HFFc6 (cell line): ENCODE measurements at places on chromosomes 12 and 14. TPM values are rescaled to one million over a fixed set of nuclear protein-coding genes. Genes with fewer than 3 reads are reported as not detected.

SLC2A3 gene
- total RNA-seq: 35.2 to 48.0 TPM (median 45.1 TPM) in 3 replicates

PTPRQ gene
- 2.3 to 3.5 TPM (median 3.1 TPM) in 3 replicates for total RNA-seq

KRT85 gene
- total RNA-seq: not detected in 2 replicates

RNF31 gene
- 47.0 to 52.3 TPM (median 48.3 TPM) in 3 replicates for total RNA-seq

SOCS2 gene
- total RNA-seq: 33.3 to 64.4 TPM (median 56.2 TPM) in 3 replicates

FGF23 gene
- not detected in 3 replicates for total RNA-seq

DNA sequence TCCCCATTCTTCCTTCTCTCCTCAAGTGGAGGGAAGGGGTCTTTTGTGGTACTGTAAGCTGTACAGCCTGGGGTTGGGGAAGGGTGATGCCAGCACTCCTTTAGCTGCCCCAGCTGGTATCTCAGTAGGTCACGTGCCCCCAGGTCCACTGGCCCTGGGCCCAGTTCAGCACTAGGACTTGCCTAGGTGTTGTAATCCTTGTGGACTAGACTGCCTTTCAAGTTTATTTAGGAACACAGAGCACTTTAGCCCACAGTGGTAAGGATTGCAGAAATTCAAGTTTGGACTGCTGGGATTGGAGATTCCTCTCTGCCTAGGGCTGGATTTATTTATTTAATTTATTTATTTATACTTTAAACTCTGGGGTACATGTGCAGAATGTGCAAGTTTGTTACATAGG is 569.6 kb downstream of the AACS start:
- no peak overlapping the region for H3K27ac ChIP-seq
- H3K27me3 ChIP-seq: no peaks in the 10 kb centered on the region
- H3K4me1 ChIP-seq: no peaks in the 10 kb centered on the region
- no peaks in the 10 kb centered on the region for H3K36me3 ChIP-seq
- H3K4me3 ChIP-seq: no peak overlapping the region

GRCh38 chr12:89682284-89682683 is 26.4 kb downstream of the ATP2B1 start:
- H3K27me3 ChIP-seq: no peaks in the 10 kb centered on the region
- no peak overlapping the region for H3K27ac ChIP-seq
- H3K4me1 ChIP-seq: peaks cover 40% of the 10 kb centered on the region

DNA sequence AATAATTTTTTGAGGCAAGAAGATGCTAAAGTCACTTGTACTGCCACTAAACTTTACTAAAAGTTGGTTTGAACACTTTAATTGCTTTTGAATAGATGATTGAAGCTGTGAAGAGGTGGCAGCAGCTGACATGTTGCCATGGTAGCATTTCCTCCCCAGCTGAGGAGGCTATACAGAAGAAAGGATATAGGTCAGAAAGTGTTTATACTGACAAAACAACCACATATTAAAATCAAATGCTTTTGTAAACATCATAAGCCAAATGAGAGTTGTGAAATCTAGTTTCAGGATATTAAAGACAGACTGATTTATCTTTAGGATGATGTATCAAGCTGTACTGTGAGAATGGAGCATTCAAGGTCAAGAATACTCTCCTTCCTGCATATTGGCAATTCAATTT is 41.7 kb downstream of the TSPAN19 start:
- no peaks in the 10 kb centered on the region for H3K4me1 ChIP-seq
- no peak for DNase-seq
- peaks cover 3% of the 10 kb centered on the region; the same call in 1 of the 2 replicates for H3K27me3 ChIP-seq
- H3K4me3 ChIP-seq: no peak overlapping the region
- H3K27ac ChIP-seq: no peak overlapping the region

DNA sequence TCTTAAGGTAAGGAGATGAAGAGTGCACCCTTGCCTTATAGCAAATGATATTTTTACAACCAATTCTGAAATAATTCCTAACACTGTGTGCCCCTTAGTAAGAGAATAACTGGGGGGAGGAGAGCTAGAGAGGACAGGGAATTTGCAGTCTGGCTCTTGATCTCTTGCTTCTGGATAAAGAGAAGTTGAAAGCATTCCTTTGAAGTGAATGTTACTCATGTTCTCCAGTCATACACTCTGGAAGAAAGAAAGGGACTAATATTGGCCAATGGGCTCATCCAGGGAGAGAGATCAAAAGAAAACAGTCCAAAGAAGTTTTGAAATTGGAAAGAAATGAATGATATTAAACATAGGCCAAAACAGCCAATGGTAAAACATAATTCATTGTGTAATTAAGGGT is 25.3 kb downstream of the C12orf75 start:
- H3K4me3 ChIP-seq: peak overlapping the region; percentile 59
- peak overlapping the region; percentile 66 for H3K27ac ChIP-seq
- H3K27me3 ChIP-seq: no peaks in the 10 kb centered on the region; the same call in none of the 2 replicates
- H3K36me3 ChIP-seq: peaks cover 63% of the 10 kb centered on the region
- H3K4me1 ChIP-seq: peaks cover 91% of the 10 kb centered on the region

- H3K36me3 ChIP-seq: no peaks in the 10 kb centered on the region
- peaks cover 5% of the 10 kb centered on the region; the same call in 1 of the 2 replicates for H3K27me3 ChIP-seq
- DNase-seq: no peak
- no peak overlapping the region for H3K27ac ChIP-seq
These were observed 22.7 kb upstream of the IFNG-AS1 start for GRCh38 chr12:67966560-67966959.

- peaks cover 28% of the 10 kb centered on the region for H3K36me3 ChIP-seq
- H3K4me3 ChIP-seq: no peak overlapping the region
- no peaks in the 10 kb centered on the region; the same call in 1 of the 2 replicates for H3K27me3 ChIP-seq
- peaks cover 3% of the 10 kb centered on the region; the same call in 1 of the 2 replicates for H3K4me1 ChIP-seq
These were observed 17.5 kb upstream of the ATF1 start for GRCh38 chr12:50746431-50746830.

DNA sequence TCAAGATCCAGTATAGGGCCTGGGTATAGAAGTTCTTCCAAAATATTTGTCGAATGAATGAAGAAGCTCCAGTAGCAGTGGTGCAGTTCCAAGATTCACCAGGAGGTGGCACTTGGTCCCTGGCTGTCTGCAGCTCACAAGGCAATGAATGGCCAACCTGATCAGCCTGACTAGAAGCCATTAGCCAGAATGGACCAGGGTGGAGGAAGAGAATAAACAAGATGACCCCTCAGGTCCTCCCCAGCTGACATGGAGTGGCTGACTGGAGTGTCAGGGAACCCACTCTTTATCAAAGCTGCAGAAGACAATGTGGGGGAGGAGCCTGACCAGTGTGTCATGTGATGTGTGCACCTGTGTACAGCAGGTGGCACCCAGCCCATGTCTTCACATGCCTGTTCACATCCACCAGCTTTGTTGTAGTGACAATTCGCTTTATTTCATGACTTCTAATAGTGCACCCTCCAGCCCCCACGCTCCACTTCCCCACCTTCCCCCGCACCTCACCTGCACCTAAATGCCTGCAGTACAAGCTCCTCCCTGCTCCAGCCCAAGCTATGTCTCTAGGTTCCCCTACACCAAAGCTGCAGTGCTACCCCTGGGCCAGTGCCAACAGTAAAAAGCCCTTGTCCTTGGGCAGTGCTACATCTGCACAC is 3.0 kb downstream of the LTBP2 start:
- no peak overlapping the region for H3K27ac ChIP-seq
- H3K27me3 ChIP-seq: no peaks in the 10 kb centered on the region
- H3K36me3 ChIP-seq: peaks cover 5% of the 10 kb centered on the region; the same call in 1 of the 2 replicates
- H3K4me1 ChIP-seq: peaks cover 70% of the 10 kb centered on the region

DNA sequence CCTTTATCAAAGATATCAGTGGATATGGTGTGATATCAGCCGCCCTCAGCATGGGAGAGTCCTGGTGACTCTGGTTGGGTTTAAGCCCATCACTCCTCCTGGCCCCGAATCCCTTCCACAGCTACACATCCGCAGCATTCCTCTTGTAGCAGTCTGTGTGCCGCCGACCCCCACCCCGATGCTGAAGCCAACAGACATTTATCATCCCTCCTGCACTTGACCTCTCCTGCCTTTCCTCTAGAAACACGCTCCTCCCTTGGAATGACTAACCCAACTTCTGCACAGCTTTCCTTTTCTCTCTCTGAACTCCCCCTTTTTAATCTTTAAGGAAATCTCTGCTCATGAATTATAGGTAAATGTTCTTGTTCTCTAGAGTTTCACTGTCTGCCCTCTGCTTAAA is 250.9 kb upstream of the FOXN3 start:
- H3K36me3 ChIP-seq: peaks cover 9% of the 10 kb centered on the region; the same call in 1 of the 2 replicates
- H3K4me3 ChIP-seq: peak overlapping the region; percentile 4; the same call in 1 of the 2 replicates
- H3K27me3 ChIP-seq: no peaks in the 10 kb centered on the region; the same call in 1 of the 2 replicates
- H3K4me1 ChIP-seq: peaks cover 25% of the 10 kb centered on the region
- DNase-seq: peak; percentile 2
- no peak overlapping the region for H3K27ac ChIP-seq

DNA sequence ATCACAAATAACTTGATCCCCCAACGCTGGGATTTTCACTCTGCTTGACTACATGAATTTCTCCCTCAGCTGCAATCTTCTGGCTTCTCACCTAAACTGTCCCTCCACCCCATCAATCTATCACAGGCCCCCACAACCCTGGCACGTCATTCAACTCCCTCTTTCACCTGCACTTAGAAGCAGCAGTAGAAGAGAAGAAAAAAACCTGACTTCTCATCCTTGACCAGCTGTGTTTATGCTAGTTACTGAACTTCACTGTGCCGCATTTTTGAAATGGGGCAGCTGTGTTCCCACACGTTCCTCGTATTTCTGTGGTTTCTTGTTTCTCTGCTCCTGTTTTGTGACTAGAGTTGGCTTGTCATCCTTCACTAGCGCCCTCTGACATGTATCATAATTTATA is 35.0 kb downstream of the ITPR2 start:
- no peaks in the 10 kb centered on the region for H3K36me3 ChIP-seq
- peaks cover 16% of the 10 kb centered on the region for H3K4me1 ChIP-seq
- no peak overlapping the region for H3K4me3 ChIP-seq
- no peak overlapping the region for H3K27ac ChIP-seq
- H3K27me3 ChIP-seq: no peaks in the 10 kb centered on the region
- DNase-seq: peak; percentile 4

DNA sequence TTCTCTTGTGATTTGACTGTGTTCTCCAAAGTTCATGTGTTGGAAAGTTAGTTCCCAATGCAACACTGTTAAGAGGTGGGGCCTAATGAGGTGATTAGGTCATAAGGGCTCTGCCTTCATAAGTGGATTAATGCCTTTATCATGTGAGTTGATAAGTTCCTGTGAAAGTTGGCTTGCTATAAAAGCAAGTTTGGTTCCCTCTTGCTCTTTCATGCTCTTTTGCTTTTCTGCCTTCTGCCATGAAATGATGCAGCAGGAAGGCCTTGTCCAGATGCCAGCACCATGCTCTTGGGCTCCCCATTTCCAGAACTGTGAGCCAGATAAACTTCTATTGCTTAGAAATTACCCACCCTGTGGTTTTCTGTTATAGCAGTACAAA is 41.9 kb downstream of the SLC16A7 start:
- H3K4me1 ChIP-seq: no peaks in the 10 kb centered on the region
- H3K27me3 ChIP-seq: no peaks in the 10 kb centered on the region
- no peak overlapping the region for H3K27ac ChIP-seq
- no peak for DNase-seq
- H3K36me3 ChIP-seq: no peaks in the 10 kb centered on the region; the same call in 1 of the 2 replicates
- H3K4me3 ChIP-seq: no peak overlapping the region

DNA sequence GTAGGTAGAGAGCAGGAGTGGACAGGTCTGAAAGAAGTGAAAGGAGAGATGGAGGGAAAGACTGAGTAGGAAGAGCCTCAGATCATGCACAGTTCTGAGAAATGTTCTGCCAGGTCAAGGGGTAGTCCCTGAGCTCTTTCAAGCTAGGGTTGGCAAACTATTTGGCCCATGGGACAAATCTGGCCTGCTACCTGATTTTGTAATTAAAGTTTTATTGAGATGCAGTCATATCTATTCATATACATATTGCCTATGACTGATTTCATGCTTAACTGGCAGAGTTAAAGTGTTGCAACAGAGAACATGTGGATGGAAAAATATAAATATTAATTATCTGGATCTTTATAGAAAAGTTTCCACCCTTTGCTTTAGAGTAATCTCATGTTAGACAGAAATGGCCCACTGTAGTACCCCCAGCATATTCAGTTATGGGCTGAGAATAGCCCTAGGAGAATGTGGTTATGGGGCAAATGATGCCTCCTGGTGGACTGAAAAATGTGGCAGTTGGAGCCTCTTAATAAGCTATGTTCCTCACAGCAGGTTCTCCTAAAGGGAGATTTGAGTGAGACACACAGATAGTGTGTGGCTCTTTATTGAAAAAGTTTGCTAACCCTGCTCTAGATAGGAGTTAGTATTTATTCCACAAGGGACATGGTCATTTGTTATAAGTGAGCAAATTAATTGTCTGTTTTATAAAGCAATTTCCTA is 476.9 kb downstream of the LRIG3 start:
- H3K4me1 ChIP-seq: no peaks in the 10 kb centered on the region
- H3K36me3 ChIP-seq: no peaks in the 10 kb centered on the region; the same call in 1 of the 2 replicates
- no peaks in the 10 kb centered on the region for H3K27me3 ChIP-seq
- peak; percentile 24 for DNase-seq
- no peak overlapping the region for H3K4me3 ChIP-seq
- no peak overlapping the region for H3K27ac ChIP-seq

- H3K36me3 ChIP-seq: no peaks in the 10 kb centered on the region
- H3K27me3 ChIP-seq: no peaks in the 10 kb centered on the region; the same call in 1 of the 2 replicates
- H3K4me1 ChIP-seq: peaks cover 55% of the 10 kb centered on the region
- no peak overlapping the region; the same call in none of the 2 replicates for H3K4me3 ChIP-seq
- H3K27ac ChIP-seq: peak overlapping the region; percentile 67
- peak; percentile 37 for DNase-seq
These were observed 39.7 kb downstream of the KRT80 start for GRCh38 chr12:52151837-52152783.

DNA sequence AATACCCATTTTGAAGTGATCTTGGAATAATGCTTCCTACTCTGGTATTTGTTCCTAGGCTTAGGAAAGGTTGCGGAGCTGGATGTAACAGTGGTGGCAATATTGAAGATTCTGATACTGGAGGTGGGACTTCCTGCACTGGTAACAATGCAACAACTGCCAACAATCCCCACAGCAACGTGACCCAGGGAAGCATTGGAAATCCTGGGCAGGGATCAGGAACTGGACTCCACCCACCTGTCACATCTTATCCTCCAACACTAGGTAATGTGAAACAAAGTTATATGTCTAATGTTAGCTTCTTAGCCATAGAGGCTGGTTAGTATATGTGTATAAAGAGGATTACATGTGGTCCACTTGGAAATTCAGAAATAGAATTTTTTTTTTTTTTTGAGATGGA is 197.9 kb downstream of the PCNX1 start:
- H3K4me3 ChIP-seq: no peak overlapping the region
- DNase-seq: no peak
- H3K4me1 ChIP-seq: peaks cover 36% of the 10 kb centered on the region
- peaks cover 27% of the 10 kb centered on the region for H3K36me3 ChIP-seq
- H3K27ac ChIP-seq: peak overlapping the region; percentile 13; the same call in 1 of the 2 replicates
- no peaks in the 10 kb centered on the region for H3K27me3 ChIP-seq
